ENCODE measurements at places on chromosomes 6 and 20. TPM values are rescaled to one million over a fixed set of nuclear protein-coding genes. Genes with fewer than 3 reads are reported as not detected.
A peak's percentile ranks its signal among the peaks of the same experiment; 100 is the strongest.

DNA sequence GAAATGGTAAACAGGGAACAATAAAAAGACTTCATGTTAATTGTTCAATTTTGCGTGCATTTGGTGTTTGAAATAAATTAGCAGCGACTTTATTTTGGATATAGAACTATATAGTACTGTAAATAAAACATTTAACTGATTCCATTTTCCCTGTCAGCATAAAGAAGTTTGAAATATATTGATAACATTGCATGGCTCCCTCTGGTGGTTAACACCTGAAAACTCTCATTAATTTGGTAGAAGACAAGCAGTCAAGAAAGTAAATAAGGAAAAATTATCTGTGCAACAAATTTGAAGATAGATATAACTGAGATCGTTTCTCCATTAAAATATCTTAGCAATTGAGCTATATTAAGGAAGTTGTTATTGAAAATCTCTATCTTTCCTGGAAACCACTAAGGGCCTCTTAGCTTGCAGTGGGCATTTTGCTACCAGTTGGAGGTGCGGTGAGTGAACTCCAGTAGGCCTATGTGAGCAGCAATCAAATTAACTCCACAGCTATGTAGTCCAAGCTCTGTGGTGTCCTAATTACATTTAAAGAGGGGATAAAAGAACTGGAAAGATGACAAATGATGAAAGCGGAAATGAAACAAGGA lies 435.7 kb upstream of the FKBP1C start:
- DNase-seq = peak; percentile 17

The FBXO5 gene
- 10.5 TPM for total RNA-seq

The SLC16A10 gene
- 9.2 TPM for total RNA-seq

GRCh38 chr6:150636808-150637207 lies 37.1 kb downstream of the PLEKHG1 start:
- no peak for DNase-seq

The SIRPD gene
- total RNA-seq = 0.86 TPM

DNA sequence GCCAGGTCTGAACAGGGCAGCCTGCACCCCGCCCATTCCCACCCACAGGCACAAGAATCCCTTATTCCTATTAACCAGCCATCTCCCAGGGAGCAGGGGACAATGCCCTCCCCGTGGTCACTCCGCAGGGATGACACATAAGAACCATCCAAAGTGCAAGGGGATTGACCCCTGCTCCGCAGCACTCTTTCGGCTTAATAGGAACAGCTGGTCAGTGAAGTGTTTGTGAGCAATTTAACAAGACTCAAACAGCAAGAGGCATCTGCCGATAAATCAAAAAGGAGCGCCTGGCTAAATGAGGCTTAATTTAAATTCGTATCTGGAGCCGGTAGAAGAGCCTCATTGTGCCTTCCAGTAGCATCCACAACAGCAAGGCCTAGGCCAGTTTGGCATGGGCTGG lies 389.4 kb downstream of the RNGTT start:
- DNase-seq = no peak

DNA sequence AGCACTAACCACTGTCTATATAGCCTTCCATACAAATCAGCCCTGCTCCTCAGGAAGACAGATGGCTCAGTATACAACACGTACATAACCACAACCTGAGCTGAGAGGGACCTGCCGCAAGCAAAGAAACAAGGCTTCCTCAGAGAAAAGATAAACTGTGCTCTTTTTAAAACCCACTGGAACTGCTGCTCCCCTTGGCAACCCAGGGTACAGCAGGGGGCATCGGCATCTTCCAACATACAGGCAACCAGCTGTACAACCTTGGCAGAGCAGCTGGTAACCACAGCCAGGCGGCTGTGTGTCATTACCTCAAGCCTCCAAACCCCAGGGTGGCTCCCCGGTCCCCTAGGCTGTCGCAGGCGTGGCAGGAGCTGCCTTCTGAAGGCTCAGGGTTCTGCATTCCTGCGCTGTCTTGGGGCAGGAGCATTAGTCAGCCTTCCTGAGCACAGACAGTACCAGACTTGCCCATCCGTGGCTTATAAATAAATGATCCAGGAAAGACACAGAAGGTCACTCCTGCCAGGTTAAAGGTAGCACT lies 249.5 kb downstream of the ADGRG6 start:
- peak; percentile 20 for DNase-seq

DNA sequence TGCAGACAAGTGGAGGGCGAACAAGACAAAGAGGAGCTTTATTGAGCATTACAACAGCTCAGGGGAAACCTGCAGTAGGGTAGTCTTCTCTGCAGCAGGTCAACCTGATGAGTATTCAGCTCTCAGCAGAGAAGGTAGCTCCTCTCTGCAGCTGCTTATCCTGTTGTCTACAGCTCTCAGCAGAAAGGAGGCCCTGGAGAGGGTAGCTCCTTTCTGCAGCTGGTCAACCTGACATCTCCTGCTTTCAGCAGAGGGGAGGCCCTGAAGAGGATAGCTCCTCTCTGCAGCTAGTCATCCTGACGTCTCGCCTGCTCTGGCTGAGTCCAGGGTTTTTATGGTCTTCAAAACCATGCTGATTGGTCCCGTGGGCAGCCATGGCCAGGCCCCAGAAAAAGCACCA lies 113.6 kb downstream of the CD24 start:
- DNase-seq = no peak
